ENCODE measurements at places on chromosomes 12 and 14. TPM values are rescaled to one million over a fixed set of nuclear protein-coding genes. Genes with fewer than 3 reads are reported as not detected.

Gene PLXNC1
- total RNA-seq: 15.7 TPM

Gene PIWIL1
- not detected for total RNA-seq

Gene KLHL33
- total RNA-seq: 0.29 TPM

Gene DIO2
- total RNA-seq: 1.0 TPM

Gene TAS2R7
- total RNA-seq: not detected

Gene SLC10A1
- total RNA-seq: not detected

Gene DPY19L2
- total RNA-seq: 2.3 TPM

- H3K27ac ChIP-seq: no peak overlapping the region
- no peak for DNase-seq
- no peaks in the 10 kb centered on the region for H3K36me3 ChIP-seq
- no peak overlapping the region for H3K4me3 ChIP-seq
- no peaks in the 10 kb centered on the region for H3K27me3 ChIP-seq
Measured at GRCh38 chr12:15530361-15530760, 208.1 kb downstream of the PTPRO start.

- H3K27me3 ChIP-seq: no peaks in the 10 kb centered on the region
- H3K4me1 ChIP-seq: no peaks in the 10 kb centered on the region
- no peaks in the 10 kb centered on the region for H3K36me3 ChIP-seq
- no peak for DNase-seq
Measured at GRCh38 chr12:39365364-39366001, 77.4 kb downstream of the KIF21A start.

DNA sequence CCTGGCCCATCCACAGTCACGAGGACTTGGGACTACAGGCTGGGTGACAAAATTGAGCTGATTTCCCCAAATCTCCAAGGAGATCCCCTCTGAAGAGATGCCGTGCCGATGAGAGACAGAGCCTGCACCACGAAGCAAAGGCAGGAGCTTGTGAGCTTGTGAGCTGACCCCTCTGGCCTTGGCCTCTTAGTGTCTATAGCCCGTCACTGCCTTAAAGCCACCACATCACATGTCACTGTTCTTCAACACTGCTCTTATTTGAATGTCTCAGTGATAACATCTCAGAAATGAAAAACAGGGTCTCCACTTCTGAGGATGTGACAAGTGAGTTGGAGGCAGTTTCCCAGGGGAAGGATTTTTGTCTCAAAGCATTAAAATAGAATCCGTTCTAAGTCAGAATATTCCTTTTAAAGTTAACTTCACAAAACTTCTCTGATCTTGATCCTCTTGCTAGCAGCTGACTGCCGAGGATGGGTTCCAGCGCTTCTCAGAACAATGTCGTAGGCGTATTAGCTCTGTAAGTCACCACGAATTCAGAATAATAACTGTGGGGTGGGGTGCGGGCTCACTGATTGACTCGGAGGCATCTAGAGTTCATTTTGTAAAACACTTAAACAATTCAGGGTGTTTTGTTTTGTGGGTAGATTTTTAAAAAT, 37.5 kb downstream of the CHST11 start:
- H3K27ac ChIP-seq: peak overlapping the region; percentile 73
- no peak for DNase-seq
- no peaks in the 10 kb centered on the region for H3K27me3 ChIP-seq

DNA sequence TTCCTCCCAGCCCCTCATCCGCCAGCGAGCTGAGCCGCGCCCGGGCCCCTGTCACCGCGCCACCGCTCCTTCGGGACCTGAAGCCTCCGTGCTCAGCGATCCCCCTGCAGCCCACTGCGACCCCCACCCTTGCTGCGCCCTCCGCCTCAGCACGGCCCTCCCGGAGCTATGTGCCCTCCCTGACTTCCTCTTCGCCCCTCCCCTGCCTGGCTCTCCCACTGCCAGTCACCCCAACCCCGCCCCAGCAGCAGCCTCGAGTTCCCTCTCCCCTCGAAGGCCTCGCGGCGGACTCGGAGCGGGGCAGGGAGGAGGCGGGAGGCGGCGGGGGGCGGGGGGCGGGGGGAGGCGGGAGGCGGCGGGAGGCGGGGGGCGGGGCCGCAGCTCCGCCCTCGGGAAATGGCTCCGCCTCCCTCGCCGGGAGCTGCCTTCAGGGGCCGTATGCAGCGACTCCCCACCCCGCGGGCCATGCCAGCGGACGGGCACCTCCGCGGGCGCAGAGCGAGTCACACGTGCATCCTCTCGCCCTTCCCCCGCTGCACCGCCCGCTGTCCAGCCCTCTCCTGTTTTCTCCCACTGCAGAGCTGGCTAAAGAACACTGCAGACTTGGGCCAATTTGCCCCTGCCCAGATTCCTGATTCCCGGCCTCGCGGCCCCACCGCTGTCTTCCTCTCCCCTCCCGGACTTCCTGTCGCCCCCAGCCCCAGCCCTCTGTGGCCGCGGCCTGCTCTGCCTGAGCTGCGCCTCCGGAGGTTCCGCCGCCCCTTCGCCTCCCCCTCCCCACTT, 29.1 kb upstream of the ADIPOR2 start:
- H3K4me1 ChIP-seq: peaks cover 33% of the 10 kb centered on the region
- peak; percentile 97 for DNase-seq
- no peaks in the 10 kb centered on the region for H3K36me3 ChIP-seq
- H3K27ac ChIP-seq: peak overlapping the region; percentile 90
- no peaks in the 10 kb centered on the region for H3K27me3 ChIP-seq

DNA sequence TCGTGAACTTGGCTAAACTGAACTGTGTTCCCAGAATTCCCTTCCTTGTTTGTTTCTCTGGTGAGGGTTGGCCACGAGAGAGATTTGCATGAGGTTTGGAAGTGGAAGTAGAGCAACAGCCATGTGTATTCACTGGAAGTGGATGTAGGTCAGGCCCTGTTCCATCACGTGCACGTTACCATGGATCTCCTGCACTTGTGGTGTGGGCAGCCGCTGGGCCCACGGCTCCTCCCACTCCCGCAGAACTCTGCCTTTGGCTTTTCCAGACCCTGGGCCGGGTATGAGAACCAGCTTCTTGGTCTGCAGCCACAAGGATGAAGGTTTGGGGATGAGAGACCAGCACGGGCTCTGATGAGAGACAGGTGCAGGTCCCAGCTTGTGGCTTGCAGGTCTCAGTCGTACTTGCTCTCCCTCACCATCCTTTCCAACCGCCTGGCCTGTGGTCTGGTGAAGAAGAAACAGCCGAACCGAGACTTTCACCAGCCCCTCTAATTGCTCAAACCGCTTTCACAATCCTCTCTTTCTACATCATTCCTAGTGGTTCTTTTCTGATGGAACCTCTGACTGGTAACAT, 94.9 kb downstream of the DUSP16 start:
- peak; percentile 78 for DNase-seq
- H3K36me3 ChIP-seq: no peaks in the 10 kb centered on the region
- no peaks in the 10 kb centered on the region for H3K27me3 ChIP-seq
- no peak overlapping the region for H3K4me3 ChIP-seq
- H3K27ac ChIP-seq: peak overlapping the region; percentile 39

GRCh38 chr12:113786107-113786506, 180.0 kb downstream of the RBM19 start:
- no peak overlapping the region for H3K4me3 ChIP-seq
- no peaks in the 10 kb centered on the region for H3K4me1 ChIP-seq
- H3K36me3 ChIP-seq: no peaks in the 10 kb centered on the region
- H3K27me3 ChIP-seq: peaks cover 24% of the 10 kb centered on the region
- H3K27ac ChIP-seq: no peak overlapping the region

- no peak overlapping the region for H3K4me3 ChIP-seq
- H3K27me3 ChIP-seq: no peaks in the 10 kb centered on the region
- no peaks in the 10 kb centered on the region for H3K36me3 ChIP-seq
- no peaks in the 10 kb centered on the region for H3K4me1 ChIP-seq
- no peak for DNase-seq
Measured at GRCh38 chr12:24424889-24425600, 475.6 kb upstream of the SOX5 start.

- H3K27me3 ChIP-seq: no peaks in the 10 kb centered on the region
- H3K4me1 ChIP-seq: no peaks in the 10 kb centered on the region
- no peak overlapping the region for H3K4me3 ChIP-seq
- H3K36me3 ChIP-seq: no peaks in the 10 kb centered on the region
- no peak for DNase-seq
- no peak overlapping the region for H3K27ac ChIP-seq
Measured at GRCh38 chr12:10632226-10632625, 18.8 kb upstream of the MAGOHB start.

DNA sequence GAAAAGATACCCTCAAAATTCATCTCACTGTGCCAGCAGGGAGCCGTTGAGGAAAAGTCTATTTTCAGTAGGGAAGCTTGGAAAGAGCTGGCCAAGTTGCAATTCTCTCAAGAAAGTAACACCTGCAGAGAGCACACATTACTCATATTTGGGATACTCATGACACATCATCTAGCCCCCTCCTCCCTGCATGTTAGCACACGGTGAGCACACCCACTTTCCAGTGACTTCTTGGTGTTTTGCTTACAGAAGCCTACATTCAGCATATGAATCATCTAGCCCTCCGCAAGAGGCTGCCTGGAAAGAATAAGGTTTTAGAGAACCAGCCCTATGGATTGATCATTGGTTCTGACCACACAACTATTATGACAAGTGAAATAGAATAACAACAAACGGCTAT, 124.5 kb downstream of the PTPRO start:
- no peak for DNase-seq
- H3K36me3 ChIP-seq: no peaks in the 10 kb centered on the region
- no peak overlapping the region for H3K27ac ChIP-seq
- H3K4me3 ChIP-seq: no peak overlapping the region
- no peaks in the 10 kb centered on the region for H3K4me1 ChIP-seq

GRCh38 chr12:66232263-66232662, 43.2 kb downstream of the IRAK3 start:
- no peak for DNase-seq
- peaks cover 5% of the 10 kb centered on the region for H3K4me1 ChIP-seq

- H3K27me3 ChIP-seq: no peaks in the 10 kb centered on the region
- DNase-seq: no peak
- no peak overlapping the region for H3K4me3 ChIP-seq
- H3K27ac ChIP-seq: no peak overlapping the region
Measured at GRCh38 chr12:80178846-80179245, 79.5 kb downstream of the OTOGL start.

- no peaks in the 10 kb centered on the region for H3K36me3 ChIP-seq
- H3K4me1 ChIP-seq: no peaks in the 10 kb centered on the region
- H3K27me3 ChIP-seq: no peaks in the 10 kb centered on the region
- DNase-seq: no peak
Measured at GRCh38 chr12:72631926-72632685, 359.9 kb downstream of the TRHDE start.

DNA sequence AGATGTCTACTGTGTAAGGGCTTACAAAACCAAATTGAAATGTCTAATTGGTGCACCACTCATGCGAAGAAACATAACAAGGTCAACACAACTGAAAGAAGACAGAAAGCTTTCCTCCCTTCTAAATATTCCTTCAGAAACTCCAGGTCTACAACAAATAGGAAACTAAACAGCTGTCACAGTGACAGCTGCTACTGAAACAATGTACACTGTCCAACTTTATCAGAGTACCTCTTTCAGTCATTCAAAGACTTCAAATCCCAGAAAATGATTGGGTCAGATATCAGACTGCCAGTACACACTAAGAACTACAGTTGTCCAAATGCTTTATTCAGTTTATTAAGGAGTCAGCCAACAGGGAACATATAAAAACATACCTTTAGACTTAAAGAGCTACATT, 35.2 kb downstream of the CEP128 start:
- H3K4me3 ChIP-seq: no peak overlapping the region
- DNase-seq: no peak
- H3K4me1 ChIP-seq: no peaks in the 10 kb centered on the region
- no peak overlapping the region for H3K27ac ChIP-seq

DNA sequence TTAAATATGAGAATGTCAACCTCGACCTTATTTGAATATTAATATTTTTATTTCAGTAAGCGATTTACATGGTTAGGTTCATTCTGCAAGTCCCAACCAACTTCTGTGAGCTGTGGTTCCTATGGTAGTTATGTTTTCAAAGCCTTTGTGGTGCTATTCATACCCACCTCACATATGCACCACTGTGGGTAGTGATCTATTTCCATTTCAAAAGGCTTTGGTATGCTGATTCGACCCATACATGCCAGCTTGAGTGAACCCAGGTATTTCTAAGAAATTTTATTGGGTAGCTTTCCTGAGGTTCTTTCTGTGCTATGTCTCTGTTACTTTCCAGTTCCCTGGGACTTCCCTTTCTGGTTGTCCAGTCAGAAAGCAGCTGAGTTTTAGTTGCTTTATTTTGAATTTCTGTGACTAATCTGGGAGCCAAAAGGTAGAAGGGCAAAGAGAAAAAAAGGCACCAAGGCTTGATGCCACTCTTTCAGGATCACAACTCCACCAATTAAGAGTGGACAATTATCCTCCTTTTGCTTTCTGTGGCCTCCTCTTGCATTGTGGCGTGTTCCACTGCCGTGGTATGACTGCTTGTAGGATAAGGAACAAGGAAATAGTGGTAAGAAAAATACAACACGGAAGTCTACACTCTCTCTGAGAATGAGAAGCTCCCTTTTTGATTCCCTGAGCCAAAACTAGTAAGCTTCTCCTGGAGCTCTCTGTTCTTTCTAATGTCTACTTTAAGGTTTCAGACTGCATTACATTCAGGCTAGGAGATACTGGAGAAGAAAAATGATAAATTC, 729.1 kb downstream of the NOVA1 start:
- DNase-seq: no peak
- no peaks in the 10 kb centered on the region for H3K27me3 ChIP-seq
- H3K4me3 ChIP-seq: no peak overlapping the region
- no peak overlapping the region for H3K27ac ChIP-seq

GRCh38 chr12:8894378-8894777, 19.9 kb upstream of the PHC1 start:
- no peaks in the 10 kb centered on the region for H3K36me3 ChIP-seq
- no peaks in the 10 kb centered on the region for H3K27me3 ChIP-seq
- no peak for DNase-seq
- H3K4me1 ChIP-seq: peaks cover 3% of the 10 kb centered on the region

Data from upper lobe of right lung (tissue), 1 donor.